ENCODE measurements at places on chromosomes 7 and 10. TPM values are rescaled to one million over a fixed set of nuclear protein-coding genes. Genes with fewer than 3 reads are reported as not detected.

Gene TBRG4
- total RNA-seq: 50.3 TPM

- DNase-seq: no peak
Observed at GRCh38 chr10:61835069-61835945, 66.2 kb upstream of the ARID5B start.

DNA sequence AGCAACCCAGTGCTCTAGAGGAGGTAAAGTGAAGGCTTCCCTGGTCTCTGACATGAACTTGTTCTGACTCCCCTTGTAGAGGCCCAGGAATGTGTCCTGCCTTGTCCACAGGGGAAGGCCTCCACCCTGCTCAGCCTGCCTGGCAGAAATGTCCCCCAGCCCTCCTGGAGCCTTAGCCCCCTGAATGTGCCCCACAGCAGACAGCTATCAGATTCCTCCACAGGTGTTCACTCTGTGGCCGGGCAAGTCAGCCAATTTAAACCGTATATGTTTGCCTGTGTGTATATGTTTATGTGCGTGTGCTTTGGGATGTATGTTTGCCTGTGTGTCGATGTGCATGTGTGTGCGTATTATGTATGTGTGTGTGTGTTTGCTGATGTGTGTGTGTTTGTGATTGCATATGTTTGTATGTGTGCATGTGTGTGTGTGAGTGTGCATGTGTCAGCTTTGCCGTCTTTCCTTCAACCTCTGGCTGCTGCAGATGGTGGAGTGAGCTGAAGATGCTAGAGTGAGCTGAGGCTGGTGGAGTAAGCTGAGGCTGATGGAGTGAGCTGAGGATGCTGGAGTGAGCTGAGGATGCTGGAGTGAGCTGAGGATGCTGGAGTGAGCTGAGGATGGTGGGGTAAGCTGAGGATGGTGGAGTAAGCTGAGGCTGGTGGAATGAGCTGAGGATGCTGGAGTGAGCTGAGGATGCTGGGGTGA is 68.9 kb upstream of the ANTXRL start:
- DNase-seq: no peak

GRCh38 chr7:100220586-100221230 is 959 bp downstream of the PVRIG start:
- no peak for DNase-seq

DNA sequence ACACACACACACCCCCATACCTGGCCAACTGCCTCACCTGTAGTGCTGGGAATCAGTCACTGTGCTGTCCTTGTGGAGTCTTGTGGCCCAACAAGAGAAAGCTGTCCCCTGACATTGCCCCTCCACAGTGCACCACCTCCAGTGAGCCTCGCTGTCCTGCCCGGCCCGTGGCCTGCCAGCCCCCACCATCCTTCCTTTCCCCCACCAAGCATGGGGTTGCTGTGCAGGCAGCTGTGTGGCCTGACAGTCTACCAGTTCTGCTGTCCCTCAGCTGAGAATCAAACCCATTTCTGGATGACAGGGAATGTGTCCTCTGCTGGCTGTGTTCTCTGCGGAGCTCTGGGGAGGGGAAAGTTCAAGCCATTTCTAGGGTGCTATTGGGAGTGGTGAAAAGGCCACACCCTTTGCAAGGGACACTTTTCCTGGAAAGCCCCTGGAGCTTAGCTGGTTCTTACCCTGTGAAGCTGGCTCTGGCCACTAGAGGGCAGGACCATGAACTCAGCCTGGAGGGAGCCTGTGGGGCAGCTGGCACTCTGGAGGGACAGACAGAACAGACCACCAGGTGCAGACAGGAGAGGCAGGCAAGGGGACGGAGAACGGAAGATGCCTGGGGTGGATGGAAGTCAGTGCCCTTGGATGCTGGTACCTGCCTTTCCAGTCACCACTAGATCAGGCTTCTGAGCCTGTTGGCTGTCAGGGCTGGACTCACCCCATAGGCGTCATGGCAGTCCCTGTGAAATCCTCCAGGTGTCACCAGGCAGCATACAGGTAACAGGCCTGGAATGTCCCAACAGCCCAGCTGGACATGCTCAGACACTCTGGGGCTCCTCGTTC is 10.5 kb upstream of the MTPAP start:
- DNase-seq: no peak
